Nucleus accumbens (tissue), 56 donors: ENCODE measurements at places on chromosomes 2 and 18.

DNA sequence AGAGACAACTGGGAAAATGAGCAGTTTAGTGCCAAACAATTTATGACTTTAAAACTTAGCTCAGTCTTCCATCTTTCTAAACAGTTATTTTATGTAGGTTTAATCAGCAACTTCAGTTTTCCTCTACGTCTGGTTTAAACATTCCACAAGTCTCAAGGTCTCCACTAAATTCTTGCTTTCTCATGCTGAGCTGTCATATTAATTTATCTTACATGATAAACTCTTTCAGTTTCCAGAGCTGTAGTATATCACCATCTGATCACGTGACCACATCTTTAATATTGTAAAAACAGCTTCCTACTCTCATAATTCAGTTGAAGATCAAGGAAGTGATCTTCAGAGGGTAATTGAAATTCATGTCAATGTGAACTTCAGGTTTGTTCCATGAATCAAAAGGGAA lies 158.6 kb downstream of the ZNF804A start:
- no peak for DNase-seq

- DNase-seq = no peak
These were observed 423.6 kb downstream of the PTH2R start for GRCh38 chr2:208830203-208830602.

GRCh38 chr18:2411381-2411960 lies 159.8 kb downstream of the METTL4 start:
- no peak for DNase-seq

DNA sequence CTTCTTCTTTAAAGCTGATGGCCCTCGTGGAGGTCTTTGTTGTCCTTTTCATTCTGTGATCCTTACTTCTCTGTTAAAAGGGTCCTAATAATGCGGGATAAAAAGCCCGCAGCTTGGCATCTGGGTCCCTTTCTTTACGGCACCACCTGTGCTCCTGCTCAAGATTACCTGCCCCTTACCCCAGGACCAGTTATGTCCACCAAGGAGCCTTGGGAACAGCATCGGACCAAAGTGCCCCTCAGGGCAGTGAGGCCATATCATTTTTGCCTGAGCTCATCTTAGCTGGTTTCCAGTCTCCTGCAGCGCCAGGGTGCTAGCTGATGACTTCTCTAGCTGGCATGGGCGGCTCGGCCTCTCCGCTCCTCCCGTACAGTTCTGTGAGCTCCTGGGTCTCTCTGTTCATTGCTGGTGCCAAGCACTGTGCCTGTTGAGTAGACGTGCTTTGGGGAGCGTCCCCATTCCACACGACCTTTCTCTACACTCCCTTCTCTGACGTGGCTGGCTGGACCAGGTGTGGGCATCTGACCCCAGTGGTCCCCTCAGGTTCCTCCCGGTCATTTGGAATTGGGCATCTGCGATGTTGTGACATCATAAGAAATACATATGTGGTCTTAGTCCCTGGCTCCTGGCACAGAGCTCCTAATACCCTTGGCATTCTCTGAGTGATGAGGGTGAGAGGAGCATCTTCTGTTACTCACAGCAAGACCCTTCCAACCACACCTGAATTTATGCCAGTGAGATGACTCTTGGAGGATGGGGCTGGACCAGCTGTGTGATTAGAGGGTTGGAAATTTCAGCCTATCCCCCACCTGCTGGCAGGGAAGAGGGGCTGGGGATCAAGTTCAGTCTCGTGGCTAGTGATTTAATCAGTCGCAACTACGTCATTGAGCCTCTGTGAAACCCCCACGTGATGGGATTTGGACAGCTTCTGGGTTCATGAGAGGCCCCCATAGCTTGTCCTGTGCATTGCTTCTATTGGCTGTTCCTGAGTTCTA lies 134.2 kb upstream of the HS6ST1 start:
- no peak for DNase-seq

DNA sequence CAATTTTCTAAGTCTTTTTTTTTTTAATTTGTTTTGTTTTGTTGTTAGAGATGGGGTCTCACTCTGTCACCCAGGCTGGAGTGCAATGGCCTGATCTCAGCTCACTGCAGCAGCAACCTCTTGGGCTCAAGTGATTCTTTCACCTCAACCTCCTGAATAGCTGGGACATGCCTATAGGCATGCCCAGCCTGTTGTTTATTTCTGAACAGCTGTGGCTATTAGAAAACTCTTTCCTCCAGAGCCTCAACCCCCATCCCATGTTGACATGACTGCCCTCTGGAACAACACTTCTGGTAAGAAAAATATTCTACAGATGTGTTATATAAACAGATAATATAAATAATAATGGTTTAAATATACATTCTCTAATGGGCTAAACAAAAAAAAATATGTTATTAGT lies 44.4 kb upstream of the TWSG1 start:
- DNase-seq = no peak

GRCh38 chr2:187390891-187391290 lies 57.2 kb downstream of the CALCRL start:
- DNase-seq = no peak
